ENCODE measurements at places on chromosomes 7 and 10.

GRCh38 chr10:124011464-124011863 is 81.9 kb downstream of the CHST15 start:
- no peak for DNase-seq

- no peak for DNase-seq
These were observed 21.7 kb downstream of the CRHR2 start for GRCh38 chr7:30660331-30661255.

GRCh38 chr10:75980419-75981002 is 549.1 kb downstream of the LRMDA start:
- DNase-seq, result no peak

DNA sequence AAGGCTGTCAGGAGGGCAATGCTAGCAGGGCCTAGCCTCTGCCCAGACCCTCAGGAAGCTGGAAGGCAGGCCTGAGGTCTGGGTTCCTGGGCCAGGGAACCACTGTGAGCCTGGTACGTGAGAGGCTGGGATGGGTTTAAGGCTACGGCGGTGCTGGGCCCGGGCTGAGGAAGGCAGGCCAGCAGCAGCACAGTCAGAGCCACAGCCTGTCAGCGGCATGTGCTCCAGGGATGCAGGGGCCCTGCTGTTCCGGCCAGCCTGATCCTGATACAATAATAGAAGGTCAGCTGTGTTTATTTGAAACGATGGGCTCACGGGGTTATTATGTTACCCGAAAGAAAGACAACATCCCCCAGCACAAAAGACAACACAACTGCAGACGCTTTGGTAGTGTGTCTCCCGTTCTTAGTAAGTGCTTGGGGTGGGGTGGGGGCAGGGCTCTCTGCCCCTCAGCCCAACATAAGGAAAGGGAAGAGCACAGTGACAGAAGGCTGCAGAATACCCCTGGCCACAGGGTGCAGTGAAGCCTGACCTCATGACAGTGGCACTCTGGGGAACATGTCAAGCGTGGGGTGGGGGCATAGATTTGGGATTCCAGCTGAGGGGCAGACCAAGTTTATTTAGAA is 95.0 kb downstream of the COL13A1 start:
- no peak for DNase-seq

DNA sequence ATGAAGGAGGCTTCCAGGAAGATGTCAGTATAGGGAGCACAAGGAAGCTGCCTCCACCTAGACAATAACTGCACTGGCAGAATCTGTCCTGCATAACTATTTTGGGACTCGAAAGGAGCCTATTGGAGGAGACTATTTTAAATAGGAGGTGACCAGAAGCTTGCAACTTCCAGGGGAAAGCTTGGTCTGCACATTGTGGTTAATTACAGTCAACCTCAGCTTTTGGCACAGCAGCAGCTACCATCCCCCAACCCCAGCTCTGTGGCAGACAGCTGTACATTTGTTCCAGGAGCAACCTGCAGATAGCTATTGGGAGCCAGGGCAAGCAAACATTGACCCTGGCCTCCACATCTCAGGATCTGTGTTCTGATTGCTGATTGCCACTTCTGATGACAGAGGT is 46.3 kb upstream of the NANOS1 start:
- no peak for DNase-seq

DNA sequence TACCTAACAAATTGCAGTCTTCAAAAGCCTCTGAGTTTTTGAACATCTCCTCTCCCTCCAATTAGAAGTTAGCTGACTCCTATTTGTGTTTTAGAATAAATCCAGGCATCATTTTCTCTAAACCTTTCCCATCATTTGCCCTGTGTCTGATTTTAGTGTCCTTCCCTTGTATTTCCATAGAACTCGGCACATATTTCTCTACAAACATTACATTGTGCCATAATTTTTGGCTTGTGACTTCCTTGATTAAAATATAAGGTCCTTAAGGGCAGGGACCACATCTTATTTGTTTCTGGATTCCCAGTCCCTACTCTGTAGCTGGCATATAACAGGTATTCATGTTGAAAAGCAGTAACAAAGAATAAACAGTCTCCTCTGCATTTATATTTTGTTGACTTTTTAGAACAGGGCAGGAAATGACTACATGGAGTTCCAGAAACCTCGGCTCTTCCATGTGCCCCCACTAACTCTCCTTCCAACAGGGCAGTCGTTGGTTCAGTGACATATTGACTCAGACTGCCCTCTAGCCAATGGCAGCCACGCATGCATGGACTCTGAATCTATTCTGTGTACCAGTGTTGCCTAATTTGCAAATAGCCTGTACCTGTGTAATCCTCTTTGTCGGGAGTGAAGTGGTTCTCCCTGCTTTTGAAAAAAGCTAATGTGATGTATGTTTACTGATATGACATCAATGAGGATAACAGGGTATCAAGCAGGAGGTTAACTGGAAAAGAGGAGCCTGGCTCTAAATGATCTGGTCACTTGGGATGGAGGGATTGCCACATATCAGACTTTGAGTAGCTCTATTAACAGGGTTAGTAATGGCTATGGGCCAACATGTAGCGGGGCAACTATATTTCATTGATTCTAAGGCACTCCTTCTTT is 19.8 kb upstream of the CPN1 start:
- DNase-seq, result no peak

GRCh38 chr10:9670911-9671310 is 1346.8 kb upstream of the CELF2 start:
- no peak for DNase-seq

DNA sequence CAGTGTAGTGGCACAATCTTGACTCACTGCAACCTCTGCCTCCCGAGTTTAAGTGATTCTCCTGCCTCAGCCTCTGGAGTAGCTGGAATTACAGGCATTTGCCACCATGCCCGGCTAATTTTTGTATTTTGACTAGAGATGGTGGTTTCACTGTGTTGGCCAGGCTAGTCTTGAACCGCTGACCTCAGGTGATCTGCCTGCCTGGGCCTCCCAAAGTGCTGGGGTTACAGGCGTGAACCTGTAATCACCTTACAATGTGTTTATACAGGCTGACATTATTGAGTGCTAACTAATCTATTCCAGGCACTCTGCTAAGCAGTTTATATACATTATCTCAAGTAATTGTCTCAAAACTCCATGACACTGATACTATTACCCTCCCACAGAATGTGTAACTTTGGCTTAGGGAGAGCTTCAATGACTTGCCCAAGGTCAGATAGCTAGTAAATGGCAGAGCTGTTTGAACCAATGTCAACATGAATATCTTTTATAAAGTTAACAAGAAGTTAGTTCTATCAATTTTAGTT is 36.8 kb downstream of the KIFBP start:
- DNase-seq, result no peak

- no peak for DNase-seq
These were observed 17.3 kb downstream of the OPALIN start for GRCh38 chr10:96341219-96342182.

GRCh38 chr10:77456414-77456813 is 181.2 kb downstream of the KCNMA1 start:
- no peak for DNase-seq

GRCh38 chr10:129309565-129309964 is 157.5 kb upstream of the MGMT start:
- no peak for DNase-seq

GRCh38 chr10:26225322-26225721 is 8.7 kb downstream of the GAD2 start:
- DNase-seq, result no peak

DNA sequence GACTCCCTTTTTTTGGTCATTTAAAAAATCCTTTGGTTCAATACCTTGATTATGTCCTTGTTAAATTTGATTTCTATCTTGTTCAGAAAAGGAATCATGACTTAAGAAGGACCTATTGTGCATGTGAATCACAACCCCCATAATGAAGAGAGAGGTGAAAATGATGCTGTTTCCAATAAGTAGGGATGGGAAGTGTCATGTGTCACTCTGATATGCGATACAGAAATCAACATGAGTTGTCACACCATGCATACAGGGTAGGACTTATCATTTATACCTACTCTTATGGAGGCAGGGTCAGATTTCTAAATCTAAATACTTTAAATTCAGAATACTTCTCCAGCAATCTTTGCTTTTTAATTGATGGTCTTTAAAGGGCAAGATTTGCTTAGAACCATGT is 19.4 kb upstream of the DLX6 start:
- no peak for DNase-seq

GRCh38 chr10:128314686-128315085 is 188.5 kb upstream of the MKI67 start:
- no peak for DNase-seq

- no peak for DNase-seq
These were observed 518.2 kb downstream of the SORCS3 start for GRCh38 chr10:105159268-105159667.

DNA sequence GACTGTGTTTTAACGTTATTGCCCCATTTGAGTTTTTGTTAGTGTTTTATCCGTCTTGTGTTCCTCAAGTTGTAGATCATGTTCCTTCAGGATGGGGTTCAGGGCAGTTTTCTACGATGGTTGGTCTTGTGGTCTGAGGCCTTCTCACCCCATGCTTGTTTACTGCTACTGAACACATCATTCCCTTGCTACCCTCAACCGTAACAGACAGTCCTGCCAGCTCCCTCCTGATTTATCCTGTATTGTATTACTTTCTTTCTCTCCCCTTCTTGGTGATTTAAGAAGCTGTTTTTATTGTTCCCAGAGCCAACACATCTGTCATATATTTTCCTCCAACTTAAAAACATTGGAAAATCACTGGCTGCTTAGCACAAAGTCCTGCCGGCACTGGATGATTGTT is 719.8 kb downstream of the INHBA start:
- DNase-seq, result no peak

DNA sequence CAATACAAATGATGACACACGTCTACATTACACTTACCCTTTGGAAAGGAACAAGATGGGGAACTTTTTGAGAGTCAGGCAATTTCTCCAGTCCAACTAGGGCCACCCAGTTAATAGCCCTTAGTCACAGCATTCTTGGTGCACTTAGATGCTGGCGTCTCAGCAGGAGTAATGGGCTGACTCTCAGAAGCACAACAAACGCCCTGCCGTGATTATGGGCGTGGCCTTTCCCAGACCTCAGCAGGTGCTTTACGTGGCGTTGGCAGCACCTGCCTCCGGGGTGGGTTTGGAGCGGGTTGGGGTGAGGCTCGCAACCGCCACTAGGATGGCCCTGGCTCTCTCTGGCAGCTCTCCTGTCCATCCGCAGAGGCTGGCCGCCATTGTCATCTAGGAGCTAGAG is 147.6 kb upstream of the SHH start:
- DNase-seq, result no peak

DNA sequence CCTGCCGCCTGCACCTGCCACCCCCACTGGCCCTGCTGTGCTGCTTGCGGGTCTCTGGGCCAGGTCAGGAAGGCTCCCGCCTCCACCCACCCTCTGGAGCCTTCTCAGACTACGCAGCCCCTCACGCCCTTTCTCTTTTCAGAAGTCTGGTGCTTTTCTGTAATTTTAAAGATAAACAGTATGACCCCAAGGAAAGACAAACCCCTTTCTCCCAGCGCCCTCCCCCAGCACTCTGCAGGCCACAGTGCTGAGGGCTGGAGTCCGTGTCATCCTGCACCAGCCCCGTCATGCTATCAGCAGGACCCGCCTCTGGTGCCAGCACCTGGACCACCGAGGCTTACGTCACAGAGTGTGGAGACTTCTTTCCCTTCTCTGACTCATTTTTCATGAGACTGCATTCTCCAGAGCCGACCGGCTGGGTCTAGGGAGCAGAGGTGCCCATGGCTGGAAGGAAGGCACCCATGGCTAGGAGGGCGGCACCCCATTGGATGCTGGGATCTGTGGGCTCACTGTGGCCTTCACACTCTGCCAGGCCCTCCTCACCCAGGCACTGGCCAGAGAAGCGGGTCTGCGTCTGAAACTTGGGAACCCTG is 53.4 kb downstream of the CFAP46 start:
- no peak for DNase-seq

DNA sequence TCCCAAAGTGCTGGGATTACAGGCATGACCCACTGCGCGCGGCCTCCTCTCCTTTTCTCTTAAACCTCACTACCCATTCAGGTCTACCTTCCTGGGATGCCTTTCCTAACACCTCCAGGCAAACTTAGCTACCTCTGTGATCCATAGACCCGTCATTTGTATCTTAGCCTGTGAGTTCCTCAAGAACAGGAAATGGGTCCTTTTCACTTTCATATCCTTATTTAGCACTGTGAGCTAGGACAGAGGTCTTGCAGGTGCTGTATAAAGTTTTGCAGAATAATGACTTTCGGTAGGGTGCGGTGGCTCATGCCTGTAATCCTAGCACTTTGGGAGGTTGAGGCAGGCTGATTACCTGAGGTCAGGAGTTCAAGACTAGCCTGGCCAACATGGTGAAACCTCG is 215.7 kb downstream of the RELN start:
- DNase-seq, result no peak

DNA sequence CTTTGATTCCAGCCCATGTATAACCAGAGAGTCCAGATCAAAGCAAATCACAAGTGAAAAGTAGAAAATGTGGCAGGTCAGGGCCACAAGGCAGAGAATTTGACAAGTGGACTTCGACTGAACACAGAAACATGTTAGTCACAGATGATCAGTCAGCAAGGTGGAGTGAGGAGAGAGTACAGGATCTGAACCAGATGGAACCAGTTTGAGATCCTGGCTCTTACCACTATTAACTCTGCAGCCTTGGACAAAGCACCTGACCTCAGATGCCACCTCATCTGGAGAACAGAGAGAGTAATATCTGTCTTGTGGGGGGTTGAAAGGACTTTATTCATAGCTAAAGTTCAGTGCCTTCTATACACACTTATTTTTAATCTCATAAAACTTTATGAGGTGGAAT is 4.4 kb downstream of the MRLN start:
- no peak for DNase-seq

GRCh38 chr10:3782146-3782450 is 2.9 kb downstream of the KLF6 start:
- DNase-seq, result no peak

DNA sequence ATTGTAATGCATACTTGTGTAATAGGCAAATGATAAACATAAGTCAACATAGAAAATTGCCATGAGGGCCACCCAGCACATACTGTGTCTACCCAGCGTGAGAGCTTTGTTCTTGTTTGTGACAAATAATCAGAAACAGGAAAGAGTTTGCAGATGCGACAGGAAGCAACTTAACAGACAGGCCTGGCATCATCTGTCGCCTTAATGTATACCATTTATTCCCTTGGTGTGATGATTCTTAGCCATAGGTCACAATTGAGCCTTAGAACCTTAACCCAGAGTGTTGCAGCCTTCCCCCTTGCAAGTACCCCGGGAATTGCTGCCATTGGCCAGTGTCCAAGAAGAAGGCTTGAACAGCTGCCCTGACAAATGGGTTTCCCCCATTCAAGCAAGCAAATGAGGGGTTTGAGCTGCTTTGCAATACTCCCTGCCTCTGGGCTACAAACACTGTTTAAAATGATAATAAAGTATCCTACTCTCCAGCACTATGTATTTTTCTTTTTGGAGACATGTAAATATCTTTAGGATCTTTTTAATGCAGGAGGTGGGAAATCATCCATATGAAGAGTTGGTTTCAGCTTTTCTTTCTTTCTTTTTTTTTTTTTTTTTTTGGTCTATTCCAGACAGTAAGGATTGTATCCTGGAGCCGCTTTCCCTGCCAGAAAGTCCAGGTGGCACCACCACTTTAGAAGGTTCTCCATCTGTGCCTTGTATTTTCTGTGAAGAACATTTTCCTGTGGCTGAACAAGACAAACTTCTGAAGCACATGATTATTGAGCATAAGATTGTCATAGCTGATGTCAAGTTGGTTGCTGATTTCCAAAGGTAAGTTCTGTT is 80.0 kb downstream of the ZNF277 start:
- DNase-seq, result peak; percentile 15

GRCh38 chr7:133601617-133602016 is 348.7 kb downstream of the EXOC4 start:
- DNase-seq, result no peak

GRCh38 chr7:94492601-94493000 is 17.0 kb upstream of the CASD1 start:
- DNase-seq, result no peak
